Astrocyte of the hippocampus (primary cell): ENCODE measurements at places on chromosomes 4 and X.
A peak's percentile ranks its signal among the peaks of the same experiment; 100 is the strongest.

- DNase-seq: no peak
Measured at GRCh38 chrX:54821310-54821709, 13.8 kb downstream of the MAGED2 start.

DNA sequence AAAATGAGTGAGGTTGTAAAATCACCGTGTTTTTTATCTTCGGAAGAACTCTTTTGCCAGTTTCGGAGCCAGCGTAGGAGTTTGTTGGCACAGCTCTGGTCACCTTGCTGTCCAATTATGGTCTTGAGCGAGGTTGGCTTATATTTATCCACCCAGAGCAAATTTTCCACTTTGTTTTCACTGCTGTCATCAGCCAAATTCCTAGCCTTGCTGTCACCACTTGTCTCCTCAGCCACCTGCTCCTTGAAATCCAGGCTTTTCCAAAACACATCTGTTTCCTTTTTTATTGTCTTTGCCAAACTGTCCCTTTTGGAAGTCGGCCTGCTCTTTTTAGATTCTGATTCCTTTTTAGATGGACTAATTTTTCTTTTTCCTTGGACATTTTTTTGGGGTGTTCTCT lies 57.6 kb downstream of the RFC1 start:
- DNase-seq: no peak

DNA sequence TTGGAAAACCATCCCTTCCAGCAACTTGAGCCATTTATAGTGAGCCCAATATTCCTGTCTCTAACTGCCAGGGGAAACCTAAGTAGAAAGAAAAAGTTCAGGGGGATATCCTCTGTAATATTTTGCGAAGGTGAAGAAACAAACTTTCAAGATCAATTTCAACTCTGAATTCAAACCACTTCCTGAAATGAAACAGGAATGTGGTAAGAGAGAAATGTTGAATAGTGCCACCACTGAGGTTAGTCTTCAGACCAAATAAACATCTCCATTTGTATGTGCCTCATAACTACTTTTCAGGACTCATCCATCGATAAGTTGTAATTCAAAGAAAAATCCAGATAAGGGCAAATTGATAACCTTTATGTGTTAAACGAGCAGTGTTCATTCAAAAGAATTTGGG lies 128.7 kb downstream of the GABRB1 start:
- peak; percentile 8 for DNase-seq

GRCh38 chr4:41611881-41612871 lies 74.2 kb downstream of the LIMCH1 start:
- DNase-seq: peak; percentile 94

DNA sequence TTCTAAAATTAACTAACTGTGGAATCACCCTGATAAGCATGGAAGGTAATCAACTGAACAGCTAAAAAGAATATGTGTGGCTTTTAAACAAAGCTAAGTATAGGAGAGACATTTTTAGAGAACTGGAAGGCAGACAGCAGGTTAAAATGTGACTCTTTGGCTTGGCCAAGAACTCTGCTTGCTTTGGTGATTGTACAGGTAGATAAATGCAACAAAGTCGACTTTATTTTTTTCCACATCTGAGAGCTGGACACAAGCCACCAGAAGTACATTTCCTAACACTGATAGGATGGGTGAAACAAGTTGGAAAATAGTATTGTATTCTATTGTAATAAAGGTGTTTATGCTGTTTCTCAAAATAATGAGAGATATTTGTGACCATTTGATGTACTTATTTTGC lies 84.1 kb downstream of the RBMX2 start:
- no peak for DNase-seq

DNA sequence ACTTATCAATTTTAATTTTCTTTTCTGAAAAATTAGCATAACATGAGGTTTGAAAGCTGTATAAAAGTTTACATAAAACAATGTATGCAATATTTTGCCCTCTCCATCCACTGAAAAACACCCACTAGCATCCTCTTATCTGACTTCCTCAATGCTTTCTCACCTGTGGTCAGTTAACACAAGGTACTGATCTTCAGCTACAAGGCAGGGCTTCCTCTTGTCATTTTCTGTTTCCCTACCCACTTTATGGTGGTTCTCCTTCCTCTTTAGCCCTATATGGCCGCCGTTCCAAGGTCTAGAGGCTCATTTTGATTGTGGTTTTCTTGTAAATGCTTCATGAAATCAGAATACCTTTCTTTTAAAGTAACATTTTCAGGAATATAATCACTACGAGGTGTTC lies 618.6 kb upstream of the CPEB2 start:
- no peak for DNase-seq

DNA sequence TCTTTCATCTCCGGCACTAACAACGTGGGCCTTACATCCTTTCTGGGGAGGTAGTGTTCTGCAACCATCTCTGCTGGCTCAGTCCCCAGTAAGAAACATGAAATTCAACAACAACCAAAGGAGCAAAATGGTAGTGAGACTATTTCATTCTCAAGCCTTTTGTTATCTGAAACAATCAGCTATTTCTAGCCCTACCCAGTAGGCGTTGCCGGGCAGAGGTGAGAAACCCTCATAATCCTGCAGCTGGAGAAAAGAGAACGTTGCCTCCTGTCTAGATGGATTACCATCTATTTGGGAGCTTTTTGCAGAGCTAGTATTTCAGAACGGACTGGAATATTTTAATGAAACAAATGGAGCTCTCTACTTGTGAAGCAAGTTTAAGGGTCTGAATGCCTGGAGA lies 66.4 kb upstream of the GPR174 start:
- DNase-seq: no peak

DNA sequence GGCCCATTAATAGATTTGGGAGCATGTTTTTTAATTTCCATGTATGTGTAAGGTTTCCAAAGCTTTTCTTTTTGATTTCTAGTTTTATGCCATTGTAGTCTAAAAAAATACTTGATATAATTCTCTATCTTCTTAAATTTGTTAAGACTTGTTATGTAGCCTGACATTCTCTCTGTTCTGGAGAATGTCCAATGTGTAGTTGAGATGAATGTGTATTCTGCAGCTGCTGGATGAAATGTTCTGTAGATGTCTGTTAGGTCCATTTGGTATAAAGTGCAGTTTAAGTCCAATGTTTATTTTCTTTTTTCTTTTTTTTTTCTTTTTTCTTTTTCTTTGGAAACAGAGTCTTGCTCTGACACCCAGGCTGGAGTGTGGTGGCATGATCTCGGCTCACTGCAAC lies 378.5 kb upstream of the MAD2L1 start:
- DNase-seq: no peak

DNA sequence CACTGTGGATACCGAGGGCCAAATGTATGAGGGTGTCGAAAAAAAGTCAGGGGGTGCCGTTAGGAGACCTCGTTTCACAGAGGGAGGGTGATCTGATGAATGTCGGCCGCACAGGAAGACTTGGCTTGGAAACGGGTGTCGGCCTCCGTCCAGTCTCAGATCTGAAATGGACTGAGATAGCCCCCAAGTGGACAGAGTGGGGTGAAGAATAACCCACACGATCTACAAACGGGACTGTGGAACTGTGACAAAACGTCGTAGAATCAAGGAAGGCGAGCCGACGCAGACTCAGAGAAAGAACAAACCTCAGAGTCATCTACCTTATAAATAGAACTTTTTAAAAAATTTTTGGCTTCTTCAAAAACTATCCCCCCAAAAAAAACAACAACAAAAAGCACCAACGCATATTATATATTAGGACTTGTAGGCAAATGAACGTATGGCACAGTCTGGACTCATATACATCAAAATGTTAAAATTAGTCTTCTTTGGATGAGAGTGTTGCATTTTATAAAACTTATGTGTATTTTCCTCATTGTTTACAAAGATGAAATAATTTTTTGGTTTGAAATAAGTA lies 63.8 kb upstream of the IRF2 start:
- peak; percentile 94 for DNase-seq

GRCh38 chr4:65508168-65508567 lies 162.1 kb downstream of the EPHA5 start:
- DNase-seq: peak; percentile 70

DNA sequence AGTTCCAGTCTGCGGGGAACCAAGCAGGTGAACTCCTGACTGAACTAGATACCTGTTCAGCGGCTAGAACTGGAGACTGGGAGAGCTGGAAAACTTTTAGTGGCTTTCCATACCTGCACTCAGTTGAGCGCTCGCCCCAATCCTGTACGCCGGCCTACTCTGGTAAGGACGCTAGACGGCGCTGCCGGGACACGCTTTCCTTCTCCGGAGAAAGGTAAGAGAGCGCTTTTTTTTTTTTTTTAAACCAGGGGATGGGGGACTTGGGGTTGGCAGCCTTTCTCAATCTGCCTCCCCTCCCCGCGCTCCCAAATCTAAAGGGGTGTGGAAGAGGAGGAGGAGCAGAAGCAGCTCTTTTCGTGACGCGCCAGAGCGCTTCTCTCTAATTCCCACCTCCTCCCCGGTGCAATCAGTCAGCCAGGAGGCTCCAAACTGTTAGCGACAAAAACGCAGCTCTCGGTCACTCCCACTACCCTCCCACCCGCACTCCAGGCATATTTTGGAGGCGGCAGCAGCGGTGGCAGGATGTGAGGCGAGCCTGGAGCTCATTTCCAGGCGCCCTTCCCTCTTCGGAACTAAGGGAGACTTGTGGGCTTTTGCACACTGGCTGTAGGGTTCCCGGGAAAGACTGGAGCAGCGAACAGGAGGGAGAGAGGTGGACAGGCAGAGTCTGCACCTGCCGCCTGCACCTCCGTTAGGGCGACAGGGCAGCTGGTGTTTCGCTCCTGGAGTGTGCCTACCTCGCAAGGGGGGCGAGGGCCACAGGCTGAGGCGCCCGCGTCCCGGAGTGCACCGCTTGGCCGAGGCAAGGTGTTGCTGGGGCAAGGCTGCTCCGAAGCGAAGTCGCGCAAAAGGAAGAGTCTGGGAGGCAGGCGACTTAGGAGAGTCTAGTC lies at the start of gene IL1RAPL2:
Gene IL1RAPL2, plus strand, starts transcription at position 409 of the 890 bp plus-strand sequence.
- DNase-seq: peak; percentile 32

- peak; percentile 58 for DNase-seq
Measured at GRCh38 chr4:88291003-88291402, 6.6 kb upstream of the PPM1K start.

- DNase-seq: no peak
Measured at GRCh38 chrX:31543634-31544033, 471.8 kb upstream of the FTHL17 start.

GRCh38 chr4:118289794-118290193 lies 63.0 kb downstream of the PRSS12 start:
- no peak for DNase-seq

DNA sequence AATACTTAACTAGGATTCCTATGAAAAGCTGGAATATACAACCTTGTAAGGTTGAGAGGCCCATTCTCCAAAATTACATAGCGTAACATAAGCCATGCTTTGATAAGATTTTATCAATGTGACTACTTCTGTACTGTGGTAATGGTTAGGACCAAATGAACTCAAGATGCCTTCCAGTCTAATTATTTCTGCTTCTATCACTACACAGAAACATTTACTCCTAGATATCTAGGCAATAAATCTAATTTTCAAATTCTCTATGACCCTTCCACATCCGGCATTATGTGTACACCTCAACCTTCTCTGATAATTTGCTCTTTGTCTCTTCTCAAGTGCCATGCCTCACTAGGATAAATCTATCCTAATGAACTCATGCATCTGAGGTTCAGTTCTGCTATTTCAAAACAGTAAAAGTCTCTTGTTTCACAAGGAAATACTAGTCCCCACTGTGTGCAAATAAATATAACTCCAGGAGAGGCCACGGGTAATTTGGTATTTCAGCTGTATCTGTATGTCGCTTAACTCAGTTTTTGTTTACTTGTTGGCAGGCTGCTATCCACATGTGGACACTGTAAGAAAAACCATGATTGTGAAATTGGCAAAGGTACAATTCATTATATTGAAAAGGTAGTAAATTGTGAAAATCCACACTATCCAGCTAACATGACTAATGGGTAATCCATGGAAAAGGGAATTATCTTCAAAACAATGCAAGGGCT lies 93.3 kb downstream of the PRDM5 start:
- no peak for DNase-seq

DNA sequence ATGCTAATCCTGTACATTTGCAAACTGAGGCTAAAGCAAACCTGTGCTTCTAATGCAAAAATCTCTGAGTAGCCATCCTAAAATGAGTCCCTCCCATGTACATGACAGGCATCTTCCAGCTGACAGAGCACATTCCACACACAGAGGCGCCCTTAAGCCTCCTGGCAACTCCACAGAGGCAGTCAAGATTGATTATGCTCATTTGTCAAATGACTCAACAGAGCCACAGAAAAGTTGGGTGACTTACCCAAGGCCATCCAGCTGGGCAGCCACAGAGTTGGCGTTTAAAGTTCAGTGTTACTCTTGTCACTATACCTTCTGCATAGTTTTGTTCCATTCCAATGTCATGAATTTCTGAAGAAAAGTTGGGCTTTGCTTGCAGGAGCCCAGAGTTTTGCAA lies 394.6 kb upstream of the FGF13 start:
- DNase-seq: peak; percentile 74

- DNase-seq: peak; percentile 53
Measured at GRCh38 chr4:109977854-109978501, 65.3 kb downstream of the EGF start.

GRCh38 chrX:65195621-65196020 lies 219.4 kb upstream of the ZC4H2 start:
- DNase-seq: no peak

- no peak for DNase-seq
Measured at GRCh38 chr4:110487873-110488272, 11.9 kb downstream of the ENPEP start.

DNA sequence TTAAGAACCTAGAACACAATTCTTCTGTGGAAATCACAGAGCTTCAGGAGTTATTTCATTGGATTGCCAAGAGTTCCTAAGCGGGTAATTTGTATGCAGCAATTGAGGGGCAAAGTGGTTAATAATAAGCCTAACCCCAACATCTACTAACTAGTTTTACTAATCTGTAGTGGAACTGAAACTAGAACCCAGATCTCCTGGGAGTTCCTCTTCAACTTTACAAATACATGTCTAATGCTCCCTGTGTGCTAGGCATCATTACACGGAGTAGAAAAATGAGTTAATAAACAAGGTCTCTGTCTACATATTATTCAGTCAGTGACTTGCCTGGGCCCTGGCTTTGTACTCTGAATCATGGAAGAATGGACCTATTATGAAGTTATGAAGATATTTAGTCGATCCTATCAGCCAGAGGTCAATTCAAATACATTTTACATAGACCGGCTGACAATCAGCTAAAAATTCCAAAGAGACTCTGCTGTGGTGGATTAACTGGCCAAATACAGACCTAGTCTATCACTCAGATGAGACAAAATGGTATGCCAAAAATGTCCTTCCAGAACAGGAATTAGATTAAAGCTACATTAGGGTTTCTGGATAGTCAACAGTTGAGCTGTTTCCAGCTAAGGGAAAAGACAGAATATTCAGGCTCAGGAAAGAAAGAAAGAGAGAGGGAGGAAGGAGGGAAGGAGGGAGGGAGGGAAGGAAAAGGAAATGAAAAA lies 326.0 kb downstream of the FBXW7 start:
- DNase-seq: peak; percentile 20

- DNase-seq: no peak
Measured at GRCh38 chrX:39895218-39896110, 202.3 kb downstream of the BCOR start.

- no peak for DNase-seq
Measured at GRCh38 chr4:124449881-124450280, 262.7 kb downstream of the ANKRD50 start.

GRCh38 chr4:8817096-8817812 lies 54.4 kb downstream of the HMX1 start:
- DNase-seq: no peak

- DNase-seq: peak; percentile 64
Measured at GRCh38 chr4:74111990-74112389, 13.0 kb upstream of the CXCL2 start.
